ENCODE measurements at places on chromosomes 16 and 17.

- DNase-seq, result no peak
Measured at GRCh38 chr16:59121411-59122261, 387.5 kb upstream of the GOT2 start.

- no peak for DNase-seq
Measured at GRCh38 chr16:12362482-12363458, 386.2 kb downstream of the SNX29 start.

- DNase-seq, result no peak
Measured at GRCh38 chr17:78759203-78759968, 22.7 kb downstream of the CYTH1 start.

DNA sequence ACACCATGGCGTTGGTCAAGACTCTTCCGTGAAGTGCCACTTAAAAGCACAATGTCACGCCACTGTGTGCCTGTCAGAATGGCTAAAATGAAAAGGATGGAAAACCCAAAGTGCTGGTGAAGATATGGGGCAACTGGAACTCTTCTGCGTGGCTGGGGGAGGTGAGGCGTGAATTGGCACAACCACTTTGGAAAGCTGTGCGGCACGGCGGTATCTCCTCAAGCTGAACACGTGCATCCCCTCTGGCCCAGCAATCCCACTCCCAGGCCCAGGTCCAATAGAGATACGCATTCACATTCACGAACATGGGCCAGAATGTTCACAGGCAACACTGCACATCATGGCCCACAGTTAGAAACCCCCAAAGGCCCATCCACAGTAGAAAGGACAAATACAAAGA lies 8.9 kb downstream of the DUSP3 start:
- no peak for DNase-seq

DNA sequence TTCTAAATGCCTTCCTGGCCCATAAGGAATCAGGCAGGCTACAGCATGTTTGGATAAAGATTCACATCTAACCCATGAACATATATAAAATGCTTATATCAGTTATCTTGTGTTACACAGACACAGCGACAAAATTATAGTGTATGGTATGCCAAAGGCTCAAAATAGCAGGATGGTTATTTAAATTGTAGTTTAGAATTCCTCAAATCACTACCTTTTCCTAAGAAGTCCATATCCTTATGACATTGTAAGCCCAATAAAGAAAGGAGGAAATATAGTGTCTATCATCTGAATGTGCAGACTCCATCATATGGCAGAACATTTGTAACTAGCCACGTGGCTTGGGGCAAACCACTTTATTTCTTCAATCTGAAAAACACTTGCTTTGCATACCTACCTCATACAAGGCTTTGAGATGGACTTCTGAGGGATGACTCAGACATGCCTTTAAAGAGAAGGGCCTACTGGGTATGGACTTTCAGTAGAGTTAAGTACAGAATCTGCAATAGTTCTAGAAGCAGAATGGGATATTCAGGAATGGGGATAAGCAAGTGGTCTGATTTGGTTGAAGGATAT lies 12.1 kb upstream of the DHX8 start:
- no peak for DNase-seq

GRCh38 chr17:8189041-8189710 lies 804 bp downstream of the BORCS6 start:
- no peak for DNase-seq

DNA sequence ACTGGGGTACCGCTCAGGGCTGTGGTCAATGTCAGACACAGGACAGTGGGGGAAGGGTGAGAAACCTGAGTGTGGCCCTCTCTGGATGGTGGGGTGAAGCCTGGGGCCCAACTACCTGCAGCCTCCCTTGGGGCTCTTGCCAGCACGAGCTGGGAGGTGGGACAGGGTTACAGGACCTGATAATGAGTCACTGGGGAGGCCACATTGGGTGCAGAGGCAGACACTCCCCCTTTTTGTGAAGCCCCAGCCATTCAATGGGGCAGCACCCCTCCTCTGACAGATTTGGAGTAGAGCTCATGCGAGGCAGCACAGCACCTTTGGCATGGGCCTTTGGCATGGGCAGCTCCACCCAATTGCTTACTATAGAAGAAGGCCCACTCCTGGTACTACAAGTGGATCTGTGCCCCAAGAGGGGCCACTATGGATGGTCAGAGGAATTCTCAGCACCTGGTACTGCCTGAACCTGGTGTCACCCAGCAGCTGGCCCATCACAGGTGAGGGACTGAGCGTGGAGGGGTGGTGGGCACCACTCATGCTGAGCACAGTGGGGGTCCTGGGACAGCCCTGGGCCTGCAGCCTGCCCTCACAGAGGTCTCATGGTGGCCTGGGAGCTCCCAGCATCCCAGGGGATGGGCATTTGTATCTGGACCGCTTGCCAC lies 45.2 kb upstream of the SMPD3 start:
- DNase-seq, result no peak

- no peak for DNase-seq
Measured at GRCh38 chr17:51128076-51128475, 7.4 kb upstream of the SPAG9 start.

GRCh38 chr17:48181653-48182052 lies 74.1 kb downstream of the SNX11 start:
- DNase-seq, result no peak

DNA sequence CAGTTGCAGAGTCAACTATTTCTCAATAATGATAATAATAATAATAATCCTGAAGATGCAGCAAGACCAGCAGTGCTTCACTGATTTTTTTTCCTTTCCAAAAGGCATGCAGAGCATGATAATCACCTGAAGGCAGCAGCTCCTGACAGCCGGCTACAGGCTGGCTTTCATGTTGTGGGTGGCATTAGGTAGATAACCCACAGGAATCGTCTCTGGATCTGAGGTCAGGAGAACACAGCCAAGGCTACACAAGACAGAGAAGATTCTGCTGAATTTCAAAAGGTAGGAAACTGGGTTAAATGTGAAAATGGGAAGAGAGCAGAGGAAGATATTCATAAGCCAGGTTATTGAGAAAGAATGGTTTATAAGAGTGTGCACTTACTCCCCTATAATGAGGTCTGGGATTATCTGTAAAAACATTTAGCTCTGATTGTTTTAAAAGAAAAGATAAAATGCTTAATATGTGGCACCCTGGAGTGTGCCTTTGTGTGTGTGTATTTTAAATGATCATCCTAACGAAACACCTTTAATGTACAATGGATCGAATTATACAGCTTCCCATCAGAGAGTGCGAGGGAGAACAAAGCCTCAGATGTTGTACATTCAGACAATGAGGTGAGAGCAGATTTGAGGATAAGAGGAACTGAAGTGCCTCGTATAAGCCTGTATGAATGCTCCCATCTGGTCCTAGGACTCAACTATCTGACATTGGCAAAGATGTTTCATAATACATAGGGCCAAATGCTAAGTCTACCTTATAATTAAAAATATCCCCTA lies 273.1 kb downstream of the PHKB start:
- no peak for DNase-seq

DNA sequence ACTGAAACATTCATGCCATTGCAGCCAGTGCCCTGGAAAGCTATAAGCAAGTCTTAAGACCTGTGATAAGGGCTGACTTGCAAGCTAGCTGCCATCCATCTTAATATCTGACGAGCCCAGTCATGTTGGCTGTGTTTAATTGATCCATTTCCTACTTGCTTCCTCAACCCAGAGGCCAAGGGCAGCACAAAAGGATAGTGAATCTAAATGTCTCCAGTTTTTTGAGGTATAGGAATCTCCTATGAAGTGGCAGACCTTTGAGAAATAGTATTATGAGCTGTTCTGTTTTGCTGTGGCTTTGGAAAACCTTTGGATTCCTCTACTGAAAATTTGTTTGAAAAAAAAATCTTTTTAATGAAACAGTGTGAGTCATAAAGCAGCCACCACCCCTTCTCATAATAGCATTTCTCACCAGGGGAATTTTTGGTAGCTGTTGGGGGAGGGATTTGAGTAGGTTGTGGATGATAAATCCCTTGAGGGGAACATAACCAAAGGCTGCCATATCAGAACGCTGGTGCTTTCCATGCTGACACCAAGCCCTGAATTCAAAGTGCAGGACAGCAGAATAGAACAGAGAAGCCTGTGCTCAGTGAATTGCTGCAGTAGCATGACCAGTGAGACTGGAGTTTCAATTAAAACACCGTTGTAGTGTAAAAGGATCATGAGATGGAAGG lies 12.9 kb downstream of the ZNRF1 start:
- DNase-seq, result peak; percentile 60

DNA sequence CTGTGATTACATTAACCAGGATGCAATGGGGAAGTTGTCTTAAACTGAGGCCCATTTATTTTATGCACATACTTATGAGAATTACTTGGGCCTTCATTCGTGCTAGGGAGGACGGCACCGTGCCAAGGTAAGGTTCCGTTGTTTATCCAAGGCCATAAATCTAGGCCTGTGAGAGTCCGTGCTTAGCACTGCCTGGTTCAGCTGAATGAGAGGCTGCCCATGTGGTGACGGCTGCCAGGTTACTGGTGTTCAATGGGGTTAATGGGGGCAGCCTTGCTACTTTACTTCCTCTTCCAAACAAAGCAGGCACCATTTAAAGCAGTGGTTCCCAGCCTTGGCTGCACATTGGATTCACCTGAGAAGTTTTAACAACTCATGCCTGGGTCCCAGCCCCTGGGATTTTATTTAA lies 135.1 kb upstream of the NOL11 start:
- DNase-seq, result no peak

DNA sequence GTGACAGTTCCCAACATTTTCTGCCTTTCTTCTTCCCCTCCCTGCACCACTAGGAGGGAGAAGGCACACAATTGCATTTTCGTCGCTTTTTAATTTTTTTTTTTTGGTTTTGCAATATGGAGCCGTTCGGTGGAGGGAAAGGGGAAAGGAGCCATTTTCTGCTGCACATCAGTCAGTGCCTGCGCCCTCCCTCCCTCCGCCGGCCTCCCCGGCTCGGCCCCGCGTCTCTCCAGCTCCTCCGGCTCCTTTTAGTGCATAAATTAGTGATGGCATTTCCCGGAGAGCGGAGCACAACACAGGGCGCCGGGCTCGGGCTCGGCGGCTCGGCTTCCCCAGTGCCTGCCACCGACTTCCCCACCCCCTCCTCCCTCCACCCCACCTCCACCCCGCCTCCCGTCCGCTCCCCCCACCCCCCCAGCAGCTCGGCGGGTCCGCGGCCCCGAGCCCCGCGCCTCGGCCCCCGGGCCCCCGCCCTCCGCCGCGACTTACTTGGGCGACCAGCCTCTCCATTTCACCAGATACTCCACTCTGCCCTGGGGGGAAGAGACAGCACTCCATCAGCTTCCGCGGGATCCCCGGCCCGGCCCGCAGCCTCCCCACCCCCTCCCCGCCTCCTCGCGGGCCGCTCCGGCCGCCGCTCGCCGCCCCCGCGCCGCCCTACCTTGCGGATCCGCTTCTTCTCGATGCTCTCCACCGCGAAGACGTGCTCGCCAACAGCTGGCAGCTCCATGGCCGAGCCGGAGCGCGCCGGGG lies 542 bp downstream of the CBX4 start:
- no peak for DNase-seq

DNA sequence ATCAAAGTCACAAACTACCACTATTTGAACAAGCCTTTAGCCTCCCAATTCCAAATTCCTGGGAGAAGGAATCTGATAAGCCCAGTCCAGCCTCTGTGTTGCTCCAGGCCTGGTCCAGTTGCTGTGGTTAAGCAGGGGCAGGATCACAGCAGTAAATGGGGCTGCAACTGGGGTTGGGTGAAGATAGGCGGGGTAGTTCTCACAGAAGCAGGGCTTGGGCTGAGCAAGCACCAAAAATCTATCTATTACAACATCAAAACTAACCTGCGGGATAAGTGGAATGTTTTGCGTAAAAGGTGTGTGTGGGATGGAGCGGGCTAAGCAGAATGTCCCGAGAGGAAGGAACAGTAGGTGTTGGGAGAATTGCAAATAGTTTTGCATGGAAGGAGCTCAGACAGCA lies 23.0 kb upstream of the RNF135 start:
- no peak for DNase-seq

GRCh38 chr17:65785109-65785508 lies 223.7 kb upstream of the AXIN2 start:
- peak; percentile 80 for DNase-seq
